ENCODE measurements at places on chromosomes 16 and 17.
A peak's percentile ranks its signal among the peaks of the same experiment; 100 is the strongest.

DNA sequence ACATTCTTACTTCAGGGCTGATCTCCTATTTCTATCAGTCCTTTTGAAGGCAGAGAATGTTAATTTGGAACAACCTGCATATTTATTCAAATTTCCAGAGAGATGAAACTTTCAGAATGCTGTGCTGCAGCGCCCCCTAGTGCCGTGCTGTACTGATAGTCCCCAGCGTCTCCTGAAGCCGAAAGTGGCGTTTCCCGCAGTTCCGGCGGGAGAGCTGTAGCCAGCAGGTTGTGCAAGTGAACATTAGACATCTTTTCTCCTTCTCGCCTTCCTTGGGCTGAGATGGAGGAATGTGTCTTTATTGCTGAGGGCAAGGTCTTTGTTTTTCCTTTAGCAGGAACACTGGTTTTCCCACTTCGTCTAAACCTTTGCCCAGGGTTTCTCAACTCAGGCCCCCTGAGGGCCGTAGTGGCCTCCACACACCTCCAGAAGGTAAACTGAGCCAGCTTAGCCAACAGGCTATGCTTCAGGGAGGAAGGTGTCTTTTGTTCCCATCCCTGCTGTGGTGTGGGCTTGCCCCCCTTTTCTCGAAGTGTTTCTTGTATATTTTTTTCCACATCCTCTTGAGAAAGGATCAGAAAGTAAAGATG, 26.4 kb downstream of the USP10 start:
- peak; percentile 71 for DNase-seq

DNA sequence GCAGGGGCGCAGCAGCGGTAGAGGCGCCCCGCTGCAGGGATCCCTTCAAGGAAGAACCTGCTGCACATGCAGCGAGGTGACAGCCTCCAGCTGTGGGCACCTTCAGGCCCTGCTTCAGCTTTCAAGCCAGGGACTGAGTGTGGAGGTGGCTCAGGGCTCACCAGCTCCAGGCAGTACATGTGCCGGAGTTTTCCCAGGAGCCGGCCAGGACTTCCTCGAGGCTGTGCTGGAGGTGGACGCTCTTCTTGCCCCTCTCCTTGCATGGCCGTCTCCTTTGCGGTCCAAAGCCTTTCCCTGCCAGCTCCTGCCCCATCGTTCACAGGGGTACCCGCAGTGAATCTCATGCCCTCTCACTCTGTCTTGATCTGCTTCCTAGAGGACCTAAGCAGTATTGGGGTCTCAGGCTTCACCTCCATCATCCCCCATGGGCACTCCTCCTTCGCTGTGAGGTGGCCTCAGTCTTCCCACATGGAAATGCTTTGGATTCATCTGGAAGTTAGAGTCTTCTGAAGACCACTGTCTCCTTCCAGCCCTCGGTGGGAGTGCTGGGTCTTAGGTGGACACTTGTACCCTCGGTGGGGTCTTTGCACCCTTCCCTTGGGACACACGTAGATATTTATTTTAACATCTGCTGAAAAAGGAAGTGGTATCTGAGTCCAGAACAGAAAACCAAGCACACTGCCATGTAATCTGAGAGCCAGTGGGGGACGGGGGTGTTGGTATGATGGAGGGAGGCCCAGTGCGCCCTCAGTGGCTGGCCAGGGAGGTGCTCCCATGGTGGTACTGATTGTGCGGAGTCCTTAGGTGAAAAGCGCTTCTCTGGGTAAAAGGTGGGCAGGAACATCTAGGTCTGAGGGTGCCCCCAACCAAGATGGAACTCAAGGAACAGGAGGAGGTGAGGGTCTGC, 7.0 kb downstream of the XYLT2 start:
- DNase-seq, result no peak

GRCh38 chr16:75296606-75297005, 45.2 kb upstream of the BCAR1 start:
- DNase-seq, result peak; percentile 11

GRCh38 chr16:21208446-21209230, 2.7 kb downstream of the ZP2 start:
- DNase-seq, result no peak

DNA sequence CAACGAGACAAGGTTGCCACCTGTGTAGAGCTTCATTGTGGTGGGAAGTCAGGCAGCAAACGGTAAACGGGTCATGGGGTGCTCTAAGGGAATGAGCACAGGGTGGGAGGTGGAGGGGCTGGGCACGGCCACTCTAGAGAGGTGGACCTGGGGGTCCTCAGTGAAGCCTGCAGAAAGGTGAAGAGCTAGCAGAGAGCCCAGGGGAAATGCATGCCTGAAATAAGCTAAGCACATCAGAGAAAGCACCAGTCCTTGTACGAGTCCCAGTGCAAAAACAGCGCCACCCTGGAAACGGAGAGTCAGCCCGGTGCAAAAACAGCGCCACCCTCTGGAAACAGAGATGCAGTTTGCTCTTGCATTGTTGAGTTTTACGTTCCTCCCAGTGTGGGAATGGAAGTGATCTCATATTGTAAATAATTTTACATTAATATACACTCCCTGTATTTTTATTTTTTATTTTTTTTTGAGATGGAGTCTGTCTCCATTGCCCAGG, 65.0 kb downstream of the TBC1D16 start:
- DNase-seq, result no peak

DNA sequence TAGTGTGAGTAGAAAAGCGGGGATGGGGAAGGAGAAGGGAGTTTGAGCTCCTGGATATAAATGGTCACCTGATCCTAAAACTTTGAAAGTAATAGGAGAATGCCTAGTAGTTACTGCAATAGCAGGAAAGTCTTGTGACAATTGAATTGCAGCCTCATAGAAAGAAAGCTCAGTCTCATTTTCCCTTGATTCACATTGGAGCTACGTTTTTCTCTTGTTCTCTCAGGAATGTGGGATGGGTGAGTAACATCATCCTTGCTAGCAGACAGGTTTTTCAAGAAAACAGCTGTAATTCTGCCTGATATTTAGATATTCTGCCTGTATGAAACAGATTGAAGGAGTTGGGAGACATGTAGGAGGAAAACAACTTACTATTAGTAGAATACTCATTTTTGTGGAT, 25.3 kb downstream of the SF3B3 start:
- no peak for DNase-seq

- no peak for DNase-seq
Observed at GRCh38 chr17:39143552-39144093, 7.8 kb downstream of the PLXDC1 start.

GRCh38 chr16:83952587-83952939, 477 bp upstream of the OSGIN1 start:
- peak; percentile 34 for DNase-seq

DNA sequence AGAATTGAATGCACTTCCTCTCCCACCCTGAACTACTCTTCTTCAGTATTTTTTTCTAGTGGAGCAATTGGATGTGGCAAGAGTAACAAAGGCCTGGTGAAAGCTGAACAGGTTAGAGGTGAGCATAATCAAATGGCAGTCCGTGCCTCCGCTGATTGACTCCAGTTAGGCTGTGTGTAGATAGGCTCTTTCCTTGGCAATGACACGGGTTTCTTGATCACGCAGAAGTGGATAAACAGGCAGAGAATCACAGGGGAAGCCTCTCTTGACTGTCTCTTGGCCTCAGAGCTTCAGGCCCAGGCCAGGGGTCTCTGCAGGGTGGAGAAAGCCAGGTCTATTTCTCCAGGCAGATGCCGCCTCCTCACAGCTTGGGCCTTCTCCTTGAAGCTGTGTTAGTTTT, 4.2 kb downstream of the CD300LB start:
- DNase-seq, result no peak

- no peak for DNase-seq
Observed at GRCh38 chr16:54645345-54645744, 285.3 kb upstream of the IRX5 start.

DNA sequence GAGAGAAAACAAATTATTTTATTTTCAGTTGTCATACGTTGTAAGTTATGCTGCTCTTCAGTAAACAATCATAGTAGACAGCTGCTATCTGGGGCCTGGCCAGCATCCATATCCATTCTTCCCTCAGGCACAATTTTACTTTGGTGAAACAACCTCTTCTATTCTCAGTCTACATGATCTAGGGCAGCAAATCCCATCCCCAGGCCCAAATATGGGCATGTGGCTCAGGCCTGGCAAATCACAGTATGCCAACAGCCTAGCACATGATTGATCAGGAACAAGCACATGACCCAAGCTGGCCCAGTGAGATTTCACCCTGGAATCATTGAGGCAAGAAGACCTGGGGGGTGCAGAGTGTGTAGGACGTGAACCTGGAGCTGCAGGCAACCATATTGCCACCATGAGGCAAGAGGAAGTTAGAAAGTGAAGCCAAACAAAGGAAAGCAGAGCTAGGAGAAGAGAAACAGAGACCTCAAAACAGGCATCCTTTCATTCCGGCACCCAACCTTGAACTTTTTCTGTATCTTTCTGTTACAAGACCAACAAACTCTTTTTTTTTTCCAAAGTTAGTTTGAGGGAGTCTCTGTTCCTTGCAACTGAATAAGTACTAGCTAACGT, 10.3 kb upstream of the ABCC12 start:
- peak; percentile 1 for DNase-seq

GRCh38 chr17:43871946-43872690, 25.1 kb downstream of the CD300LG start:
- peak; percentile 35 for DNase-seq

DNA sequence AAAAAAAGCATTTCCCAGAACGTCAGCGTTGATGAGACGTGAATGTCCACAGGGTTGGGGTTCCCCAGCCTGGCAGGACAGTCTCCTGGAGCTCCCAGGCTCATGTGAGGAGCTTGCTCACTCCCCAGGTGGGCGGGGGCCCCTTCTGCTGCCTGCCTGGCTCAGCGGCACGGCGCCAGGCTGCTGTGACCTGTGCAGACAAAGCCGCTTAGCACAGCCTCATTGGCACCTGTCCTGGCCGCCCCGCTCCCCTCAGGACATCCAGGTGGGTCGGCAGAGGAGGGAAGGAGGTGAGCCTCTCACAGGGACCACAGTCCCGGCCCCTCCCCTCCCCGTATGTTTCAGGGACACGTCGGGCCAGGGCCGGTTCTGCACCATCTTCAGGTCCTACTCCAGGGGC, 12.9 kb upstream of the WFIKKN1 start:
- no peak for DNase-seq

GRCh38 chr16:1492923-1493745, at the start of gene TELO2:
TELO2 (plus strand) TSS chr16:1493360; CDS start chr16:1494282, 922 bp downstream.
- DNase-seq, result peak; percentile 82

- no peak for DNase-seq
Observed at GRCh38 chr17:1515640-1516387, 598 bp downstream of the INPP5K start.

- DNase-seq, result no peak
Observed at GRCh38 chr17:13919818-13920217, 149.5 kb upstream of the COX10 start.

DNA sequence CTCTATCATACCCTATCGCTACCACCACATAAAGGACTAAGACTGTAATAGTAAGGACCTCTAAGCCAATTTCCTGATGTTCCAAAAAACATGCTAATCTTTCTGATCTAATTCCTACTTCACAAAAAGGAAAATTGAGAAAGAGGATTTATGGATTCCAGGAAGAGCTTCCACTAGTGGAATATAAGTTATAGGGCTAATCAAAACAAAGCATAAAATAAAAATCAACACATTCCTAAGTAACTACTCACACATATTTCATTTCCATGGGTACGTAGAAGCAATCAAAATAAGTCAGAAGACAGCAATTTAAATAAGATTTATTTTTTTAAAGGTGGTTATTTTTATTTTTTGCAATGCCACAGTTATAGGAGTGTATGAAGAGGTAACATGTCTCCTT, 12.4 kb downstream of the CCDC43 start:
- no peak for DNase-seq
